Fibroblast of skin of right biceps (primary cell): ENCODE measurements at places on chromosomes 5 and 9.
A peak's percentile ranks its signal among the peaks of the same experiment; 100 is the strongest.

DNA sequence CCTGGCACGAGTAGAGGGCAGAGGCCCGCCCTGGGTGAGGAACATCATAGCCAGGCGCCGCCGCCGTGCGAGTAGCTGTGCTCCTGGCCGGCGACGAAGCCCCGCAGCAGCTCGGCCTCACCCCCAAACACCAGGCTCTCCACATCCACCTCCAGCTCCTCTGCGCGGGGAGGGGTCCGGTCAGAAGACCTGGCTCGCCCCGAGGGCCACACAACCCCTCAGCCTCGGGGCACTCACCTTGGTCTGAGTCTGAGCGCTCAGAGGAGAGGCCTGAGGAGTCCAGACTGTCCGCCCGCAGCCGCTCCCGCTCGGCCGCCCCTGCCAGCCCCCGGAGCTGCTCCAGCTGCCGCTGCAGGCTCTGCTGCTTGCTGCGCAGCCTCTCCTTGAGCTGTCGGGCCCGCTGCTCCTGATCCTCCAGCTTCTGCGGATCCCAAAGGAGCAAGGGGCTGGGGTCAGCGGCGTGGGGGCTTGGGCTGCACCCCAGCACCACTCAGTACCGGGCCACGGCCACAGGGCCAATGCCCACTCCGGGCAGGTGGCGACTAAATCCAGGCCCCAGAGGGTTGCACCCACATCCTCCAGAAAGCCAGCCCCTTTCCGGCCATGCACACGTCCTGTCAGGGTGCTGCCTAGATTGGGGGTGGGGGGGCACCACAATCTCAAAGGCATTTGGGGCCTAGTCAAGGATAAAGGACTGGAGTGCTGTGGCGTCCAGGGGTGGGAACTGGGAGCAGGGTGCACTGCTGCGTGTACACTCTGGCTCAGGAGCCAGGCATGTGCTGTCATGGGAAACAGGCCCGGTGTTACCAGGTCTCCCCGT is 3.9 kb downstream of the MXD3 start:
- DNase-seq = no peak

GRCh38 chr9:81076131-81076530 is 613.2 kb downstream of the TLE1 start:
- DNase-seq = no peak

GRCh38 chr9:87547671-87548081 is 50.0 kb downstream of the DAPK1 start:
- DNase-seq = no peak

- DNase-seq = peak; percentile 6
Measured at GRCh38 chr5:57780306-57780960, 297.8 kb upstream of the ACTBL2 start.

- no peak for DNase-seq
Measured at GRCh38 chr9:68933434-68934328, 80.2 kb downstream of the PRKACG start.

DNA sequence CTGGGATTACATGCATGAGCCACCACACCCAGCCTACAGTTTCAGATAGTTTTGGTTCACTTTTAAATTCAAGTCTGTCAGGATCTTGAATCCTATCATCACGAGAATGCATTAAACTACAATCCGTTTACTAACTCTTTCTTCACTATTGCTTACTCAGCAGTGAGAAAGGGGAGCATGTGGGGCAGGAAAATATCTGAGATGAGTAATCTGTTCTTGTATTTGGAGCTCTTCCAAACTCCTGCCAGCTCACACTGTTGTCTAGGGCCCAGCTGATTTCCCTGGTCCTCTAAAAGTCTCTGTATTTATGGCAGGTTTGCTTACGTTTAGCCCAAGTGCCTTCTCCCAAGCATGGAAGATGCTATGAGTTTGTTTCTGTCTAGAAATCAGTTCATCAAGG is 152.2 kb downstream of the FGF18 start:
- DNase-seq = peak; percentile 54

- DNase-seq = no peak
Measured at GRCh38 chr5:15757619-15758018, 257.6 kb downstream of the FBXL7 start.

GRCh38 chr9:32703635-32704034 is 68.2 kb upstream of the TAF1L start:
- no peak for DNase-seq

DNA sequence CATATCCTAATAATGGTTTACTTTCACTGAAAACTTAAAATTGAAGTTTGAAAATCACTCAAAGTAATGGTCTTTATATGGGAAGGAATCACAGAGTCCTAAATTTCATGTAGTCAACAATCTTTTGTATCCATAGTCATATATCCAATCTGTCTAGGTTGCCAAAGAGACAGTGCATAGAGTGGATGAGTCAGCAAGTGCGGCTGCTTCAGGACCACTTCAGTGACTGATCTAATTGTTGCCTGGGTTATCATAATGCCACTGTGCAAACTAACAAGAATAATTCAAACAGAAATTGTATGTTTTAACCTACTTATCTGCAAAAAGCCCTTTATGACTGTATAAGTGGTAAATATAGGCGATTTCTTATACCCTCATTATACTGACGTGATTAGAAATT is 211.3 kb upstream of the PRR16 start:
- DNase-seq = peak; percentile 57

GRCh38 chr9:128160603-128160987 is 530 bp downstream of the BBLN start:
- no peak for DNase-seq

- DNase-seq = no peak
Measured at GRCh38 chr5:3190930-3191329, 404.7 kb upstream of the IRX1 start.

GRCh38 chr9:135797507-135798262 is 95.7 kb downstream of the KCNT1 start:
- peak; percentile 38 for DNase-seq

- no peak for DNase-seq
Measured at GRCh38 chr5:102218159-102218558, 77.9 kb downstream of the SLCO4C1 start.

DNA sequence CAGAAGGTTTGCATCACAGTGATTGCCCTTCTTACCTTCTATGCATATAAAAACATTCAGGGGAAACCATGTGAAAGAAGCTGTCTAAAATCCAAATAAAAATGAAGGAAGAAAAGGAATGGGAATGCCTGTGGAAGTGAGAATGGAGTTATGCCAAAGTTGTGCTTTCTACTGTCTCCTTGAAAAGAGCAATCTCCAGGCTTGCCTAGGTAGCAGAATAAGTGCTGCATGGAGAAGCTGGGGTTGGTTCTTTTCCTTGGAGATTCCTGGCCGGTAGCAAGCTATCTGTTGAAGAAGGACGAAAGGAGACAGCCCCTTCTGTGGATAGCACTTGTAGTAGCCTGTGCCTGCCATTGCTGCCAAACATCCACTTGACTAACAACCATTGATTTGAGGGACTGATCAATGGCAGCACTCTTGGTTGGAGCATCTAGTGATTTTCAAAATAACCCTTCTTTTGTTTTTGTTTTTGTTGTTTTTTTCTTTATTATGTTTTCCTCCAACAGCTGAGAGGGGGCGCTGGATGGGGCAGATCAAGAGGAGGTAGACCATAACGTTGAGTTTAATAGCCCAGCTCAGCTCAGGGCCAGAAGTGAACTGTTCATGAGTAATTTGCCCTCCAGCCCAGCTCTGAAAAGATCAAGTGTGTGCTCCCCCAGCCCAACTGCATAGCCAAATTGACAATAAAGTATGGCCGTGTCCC is 1.6 kb downstream of the PLCXD3 start:
- DNase-seq = no peak

- no peak for DNase-seq
Measured at GRCh38 chr5:173662581-173663351, 46.3 kb upstream of the BOD1 start.

DNA sequence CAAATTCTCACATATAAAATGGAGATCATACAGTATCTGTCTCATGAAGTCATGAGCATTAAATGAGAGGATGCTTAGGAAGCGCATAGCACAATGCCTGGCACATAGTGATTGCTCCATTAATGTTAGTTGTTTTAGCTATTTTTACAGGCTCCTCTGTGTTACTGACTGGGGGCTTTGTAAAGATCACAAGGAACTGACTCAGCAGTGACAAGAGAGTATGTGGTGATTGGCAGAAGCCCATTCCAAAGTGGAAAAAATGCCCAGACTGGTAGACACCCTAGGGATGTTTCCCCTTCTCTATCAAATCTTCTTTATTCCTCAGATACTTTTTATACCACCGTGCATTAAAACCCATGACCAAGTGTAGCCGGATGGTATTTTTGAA is 33.5 kb downstream of the ABLIM3 start:
- peak; percentile 32 for DNase-seq

DNA sequence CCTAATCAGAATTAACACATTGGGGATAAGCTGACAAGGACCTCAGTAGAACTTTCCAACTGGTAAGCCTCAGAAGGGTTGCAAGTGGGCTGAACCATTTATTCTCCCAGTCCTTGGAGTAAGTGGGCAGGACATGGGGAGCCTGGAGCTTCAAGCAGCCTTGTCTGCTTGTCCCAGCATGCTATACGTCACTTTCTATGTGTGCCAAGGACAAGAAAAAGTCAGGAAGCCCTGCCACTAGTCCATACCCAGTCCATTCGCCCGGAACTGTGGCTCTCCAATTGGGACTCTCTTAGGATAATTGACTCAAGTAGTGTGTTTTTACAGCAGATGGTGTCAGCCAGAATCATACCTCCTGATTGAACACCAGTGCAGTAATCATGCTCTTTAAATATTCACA is 62.6 kb upstream of the FRRS1L start:
- DNase-seq = no peak

DNA sequence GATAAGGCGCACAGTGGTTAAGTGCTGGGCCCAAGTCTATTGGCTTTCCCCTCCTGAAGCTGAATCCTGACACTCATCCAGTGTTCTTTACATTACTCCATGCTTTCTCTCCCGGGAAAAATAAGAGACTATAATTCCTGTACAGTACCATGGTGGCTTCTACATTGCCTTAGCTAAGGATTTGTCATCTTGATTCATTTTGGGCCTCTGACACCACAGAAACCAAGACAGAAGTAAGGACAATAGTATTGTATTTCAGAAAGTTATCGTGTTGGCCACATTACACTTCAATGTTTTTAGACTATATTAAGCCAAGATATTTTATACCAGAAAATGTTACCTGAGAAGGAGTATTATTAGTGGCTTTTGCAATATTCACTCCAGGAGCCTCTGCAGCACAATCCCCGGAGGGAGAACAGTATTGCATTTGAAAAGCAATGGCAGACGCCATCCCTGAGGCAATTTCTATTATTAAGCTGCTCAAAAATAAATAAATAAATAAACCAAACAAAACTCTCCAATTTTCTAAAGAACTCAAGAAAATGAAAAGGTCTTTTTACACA is 267.9 kb downstream of the ENC1 start:
- DNase-seq = no peak

DNA sequence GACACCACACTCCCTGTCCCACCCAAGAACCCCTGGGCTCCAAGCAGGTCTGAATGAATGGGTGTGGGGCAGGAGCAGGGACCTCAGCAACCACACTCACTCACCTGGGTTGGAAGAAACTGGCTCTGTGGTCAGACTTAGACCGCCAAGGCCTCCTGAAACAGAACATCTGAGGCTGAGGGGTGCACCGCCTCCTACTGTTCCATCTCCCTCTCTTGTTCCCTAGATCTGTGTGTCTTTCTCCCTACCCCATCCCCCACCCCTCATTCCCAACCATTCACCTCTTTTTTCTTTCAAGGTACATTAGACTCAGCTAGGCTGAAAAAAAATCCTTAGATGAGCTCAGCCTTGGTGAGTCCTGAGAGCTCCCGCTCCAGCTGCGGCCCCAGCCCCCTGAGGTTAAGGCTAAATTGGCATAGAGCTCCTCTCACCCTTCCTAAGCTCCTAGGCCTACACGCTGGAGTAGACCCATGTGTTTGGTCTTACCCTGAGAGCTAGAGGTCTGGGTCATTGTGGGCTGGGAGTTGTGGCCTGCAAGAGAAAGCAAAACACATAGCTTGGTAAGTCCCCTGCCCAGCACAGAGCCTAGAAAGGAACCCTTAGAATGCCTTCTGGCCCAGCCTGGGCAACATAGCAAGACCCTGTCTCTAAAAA is 4.8 kb downstream of the ECSCR start:
- no peak for DNase-seq

GRCh38 chr5:119420169-119420568 is 32.1 kb upstream of the HSD17B4 start:
- no peak for DNase-seq

GRCh38 chr9:16309082-16309468 is 561.4 kb downstream of the BNC2 start:
- no peak for DNase-seq

DNA sequence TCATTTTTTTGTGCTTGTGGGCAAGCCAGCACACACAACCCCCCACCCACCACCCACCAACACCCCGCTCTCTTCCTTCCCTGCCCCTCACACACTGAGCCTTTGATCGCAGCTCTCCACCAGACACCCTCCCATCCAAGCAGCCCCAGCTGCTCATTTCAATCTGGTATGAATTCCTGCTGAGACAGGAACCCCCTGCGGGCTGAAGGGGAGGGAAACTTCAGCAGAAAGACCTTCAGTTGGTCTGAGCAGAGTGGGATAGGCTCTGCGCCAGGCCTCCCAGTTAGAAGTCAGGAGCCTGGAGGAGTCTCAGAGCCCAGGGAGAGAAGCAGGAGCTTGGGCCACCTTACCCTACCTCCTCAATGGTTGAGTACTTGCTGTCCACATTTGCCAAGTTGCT is 7.2 kb downstream of the PCDHGC5 start:
- peak; percentile 90 for DNase-seq

GRCh38 chr5:34655354-34655991 is 655 bp upstream of the RAI14 start:
- peak; percentile 86 for DNase-seq
